ENCODE measurements at places on chromosomes 2 and 18.

GRCh38 chr2:218743068-218743467 is 32.4 kb downstream of the TTLL4 start:
- no peak overlapping the region for H3K27ac ChIP-seq
- no peaks in the 10 kb centered on the region for H3K4me1 ChIP-seq
- no peak for DNase-seq
- no peak overlapping the region for H3K4me3 ChIP-seq
- H3K27me3 ChIP-seq = no peaks in the 10 kb centered on the region
- H3K36me3 ChIP-seq = peaks cover 20% of the 10 kb centered on the region

DNA sequence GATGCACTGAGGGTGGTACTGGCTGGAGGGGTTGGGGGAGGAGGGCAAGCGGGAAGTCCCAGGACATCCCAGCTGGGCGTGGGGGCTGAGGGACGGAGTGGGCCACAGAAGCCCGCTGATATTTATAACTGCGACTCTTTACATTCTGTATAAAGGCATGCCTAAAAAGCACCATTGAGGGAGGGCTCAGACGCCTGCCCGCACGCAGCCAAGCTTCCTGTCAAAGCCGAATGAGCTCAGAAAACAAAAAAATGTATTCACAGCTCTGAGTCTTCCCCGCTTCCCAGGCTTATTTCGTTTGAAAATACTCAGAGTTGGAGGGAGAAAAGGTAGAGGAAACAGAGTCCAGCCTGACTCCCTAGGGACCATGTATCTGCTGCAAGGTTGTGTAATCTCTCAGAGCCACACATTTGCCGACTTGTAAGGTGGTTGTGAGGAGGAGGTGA is 170.1 kb upstream of the HAAO start:
- no peak overlapping the region for H3K4me3 ChIP-seq
- no peak overlapping the region for H3K27ac ChIP-seq
- no peaks in the 10 kb centered on the region for H3K27me3 ChIP-seq
- H3K36me3 ChIP-seq = no peaks in the 10 kb centered on the region

- no peaks in the 10 kb centered on the region for H3K36me3 ChIP-seq
- no peaks in the 10 kb centered on the region for H3K27me3 ChIP-seq
- no peak for DNase-seq
- H3K4me3 ChIP-seq = no peak overlapping the region
- H3K27ac ChIP-seq = no peak overlapping the region
These were observed 148.9 kb upstream of the CCDC195 start for GRCh38 chr2:224865016-224865415.

- no peaks in the 10 kb centered on the region for H3K27me3 ChIP-seq
- no peaks in the 10 kb centered on the region for H3K36me3 ChIP-seq
- no peak overlapping the region for H3K4me3 ChIP-seq
- DNase-seq = no peak
- no peaks in the 10 kb centered on the region for H3K4me1 ChIP-seq
- H3K27ac ChIP-seq = no peak overlapping the region
These were observed 58.3 kb downstream of the DOCK10 start for GRCh38 chr2:224983712-224984554.

GRCh38 chr2:217166241-217166850 is 306.5 kb upstream of the TNP1 start:
- no peak overlapping the region for H3K4me3 ChIP-seq
- no peak overlapping the region for H3K27ac ChIP-seq

DNA sequence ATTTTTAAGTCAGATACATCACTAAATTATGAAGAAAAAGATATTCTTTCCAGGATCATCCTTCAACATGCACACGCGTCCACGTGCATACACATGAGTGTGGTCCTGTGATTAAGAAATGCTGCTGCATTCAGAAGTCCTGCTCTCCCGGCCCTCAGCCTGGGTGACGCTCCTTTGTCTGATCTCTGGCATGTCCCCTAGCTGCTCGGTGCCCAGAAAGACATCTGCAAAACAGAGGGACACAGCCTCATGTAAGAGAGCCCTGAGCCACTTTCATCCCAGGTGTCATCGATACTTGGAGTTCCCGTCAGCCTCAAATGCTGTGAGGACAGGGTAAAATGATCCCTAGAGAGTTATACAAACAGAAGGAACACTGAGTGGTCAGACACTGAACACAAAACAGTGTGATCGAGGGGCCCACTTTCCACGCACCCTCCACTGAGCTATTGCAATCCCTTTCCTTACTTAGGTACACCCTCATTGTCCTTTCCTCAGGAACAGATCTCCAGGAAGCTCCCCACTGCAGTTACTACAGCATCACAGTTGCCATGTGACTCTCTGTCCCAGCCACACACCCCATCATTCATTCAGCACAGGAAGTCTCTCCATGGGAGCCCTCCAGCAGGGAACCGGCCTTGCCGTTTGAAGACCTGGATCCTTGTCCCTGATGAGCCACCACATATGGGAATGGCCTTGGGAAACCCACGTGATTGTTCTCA is 32.1 kb downstream of the CRACDL start:
- no peak overlapping the region for H3K27ac ChIP-seq
- H3K4me1 ChIP-seq = no peaks in the 10 kb centered on the region
- no peaks in the 10 kb centered on the region for H3K27me3 ChIP-seq
- H3K36me3 ChIP-seq = no peaks in the 10 kb centered on the region

- DNase-seq = no peak
- H3K4me1 ChIP-seq = peaks cover 3% of the 10 kb centered on the region
These were observed 62.1 kb downstream of the NUP35 start for GRCh38 chr2:183186296-183186695.

GRCh38 chr2:235502336-235502735 is 8.5 kb downstream of the AGAP1 start:
- H3K36me3 ChIP-seq = no peaks in the 10 kb centered on the region
- H3K4me3 ChIP-seq = no peak overlapping the region

- H3K4me1 ChIP-seq = no peaks in the 10 kb centered on the region
- DNase-seq = no peak
- no peak overlapping the region for H3K4me3 ChIP-seq
- H3K27ac ChIP-seq = no peak overlapping the region
- no peaks in the 10 kb centered on the region for H3K36me3 ChIP-seq
- no peaks in the 10 kb centered on the region for H3K27me3 ChIP-seq
These were observed 61.9 kb upstream of the CABYR start for GRCh38 chr18:24076950-24077349.

DNA sequence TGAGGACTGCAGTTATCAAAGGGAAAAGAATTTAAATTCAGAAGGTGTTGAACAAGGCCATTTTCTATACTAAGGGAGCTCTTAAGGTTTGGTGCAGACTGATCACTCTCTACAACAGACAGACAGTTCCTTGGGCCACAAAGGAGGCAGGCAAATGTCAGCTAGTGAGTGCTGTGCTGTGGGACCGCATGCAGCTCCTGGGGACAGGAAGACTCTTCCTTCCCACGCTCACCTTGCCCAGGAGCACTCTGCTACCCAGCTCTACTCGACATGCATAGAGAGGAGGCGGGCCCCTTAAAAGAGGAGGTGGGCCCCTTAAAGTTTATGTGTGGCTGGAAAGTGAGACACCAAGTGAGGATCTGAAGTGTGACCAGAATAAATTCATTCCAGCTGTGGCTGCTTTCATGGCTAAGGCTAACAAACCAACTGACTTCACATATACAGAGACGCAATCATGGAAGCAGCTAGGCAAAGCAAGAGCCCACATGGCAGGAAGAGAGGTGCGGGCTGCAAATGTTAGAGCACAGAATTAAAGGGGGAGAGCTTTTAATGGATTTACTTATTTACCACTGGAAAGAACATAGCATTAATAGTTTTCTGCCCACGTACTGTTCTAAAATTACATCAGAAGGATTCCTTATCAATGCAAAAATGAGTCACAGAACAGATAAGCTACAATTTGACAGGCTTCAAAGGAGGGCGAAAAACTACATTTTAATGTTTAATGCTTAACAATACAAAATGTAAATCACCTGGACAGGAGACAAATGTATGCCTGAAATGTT is 101.4 kb upstream of the RNU4ATAC start:
- H3K4me1 ChIP-seq = no peaks in the 10 kb centered on the region
- H3K27ac ChIP-seq = no peak overlapping the region
- no peak overlapping the region for H3K4me3 ChIP-seq

- no peak overlapping the region for H3K4me3 ChIP-seq
- H3K27ac ChIP-seq = no peak overlapping the region
- no peaks in the 10 kb centered on the region for H3K4me1 ChIP-seq
These were observed 17.9 kb downstream of the TYMS start for GRCh38 chr18:675307-675706.

DNA sequence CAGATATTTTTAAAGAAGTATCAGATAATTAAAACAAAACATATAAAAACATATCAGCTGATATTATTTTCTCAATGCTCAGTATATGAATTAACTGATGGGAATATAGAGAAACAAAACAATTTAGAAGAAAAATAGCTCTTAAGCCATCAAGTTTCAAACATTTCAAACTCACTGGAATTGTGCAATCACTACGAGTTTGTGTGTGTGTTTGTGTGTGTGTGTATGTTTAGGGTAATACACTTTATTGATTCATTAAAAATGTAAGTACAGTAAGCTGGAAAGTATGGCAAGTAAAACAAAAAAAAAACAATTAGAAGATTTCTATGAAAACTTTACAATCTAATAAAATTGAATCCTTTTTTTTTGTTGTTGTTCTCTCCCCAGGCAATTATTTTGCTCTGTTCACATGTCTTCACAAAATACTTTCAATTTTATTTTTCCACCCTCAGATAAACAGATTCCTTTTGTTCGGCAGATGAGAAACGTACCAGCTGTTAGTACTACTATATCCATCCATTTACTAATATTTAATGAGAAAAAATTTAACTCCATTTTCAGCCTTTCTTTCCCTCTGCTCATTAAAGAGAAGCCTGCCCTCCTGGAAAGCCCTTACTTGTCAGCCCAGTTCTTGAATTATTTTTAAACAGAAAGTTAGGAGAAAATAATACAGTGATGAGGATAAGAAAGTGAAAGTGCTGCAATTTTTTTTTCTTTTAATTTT is 87.6 kb downstream of the SLC8A1 start:
- DNase-seq = no peak
- no peaks in the 10 kb centered on the region for H3K27me3 ChIP-seq
- H3K27ac ChIP-seq = no peak overlapping the region

DNA sequence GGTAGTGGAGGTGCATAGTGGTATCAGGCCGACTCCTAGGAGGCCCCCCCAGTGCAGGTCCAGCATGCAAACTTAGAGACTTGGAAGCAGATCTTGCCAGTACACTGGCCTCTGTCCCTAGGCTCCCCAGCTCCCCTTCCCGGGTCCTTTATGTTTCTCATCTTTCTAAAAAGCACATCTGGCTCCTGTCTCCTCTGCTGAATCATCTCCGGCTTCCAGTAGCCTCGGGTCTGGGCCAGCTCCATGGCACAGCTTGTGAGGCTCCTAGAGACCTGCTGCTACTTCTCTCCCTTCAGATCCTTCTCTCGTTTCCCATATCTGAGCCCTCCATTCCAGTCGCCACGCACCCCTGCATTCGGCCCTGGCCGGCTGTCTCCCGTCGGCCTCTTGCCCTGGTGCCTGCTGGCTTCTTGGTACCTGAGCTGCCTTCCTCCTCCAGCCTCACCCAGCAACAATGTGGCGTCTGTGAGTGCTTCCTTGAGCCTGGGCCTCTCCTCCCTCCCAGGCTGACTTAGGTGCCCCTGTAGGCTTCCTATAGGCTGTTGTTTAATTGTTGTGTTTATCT is 6.6 kb downstream of the TRAF3IP1 start:
- no peak overlapping the region for H3K4me3 ChIP-seq
- H3K4me1 ChIP-seq = no peaks in the 10 kb centered on the region
- no peaks in the 10 kb centered on the region for H3K27me3 ChIP-seq

GRCh38 chr2:85419009-85419675 is 628 bp downstream of the SH2D6 start:
- H3K27ac ChIP-seq = peak overlapping the region; percentile 39
- no peak for DNase-seq
- H3K27me3 ChIP-seq = no peaks in the 10 kb centered on the region
- H3K4me1 ChIP-seq = peaks cover 7% of the 10 kb centered on the region

GRCh38 chr2:137947728-137948336 is 16.4 kb upstream of the HNMT start:
- peak; percentile 74 for DNase-seq
- H3K4me1 ChIP-seq = no peaks in the 10 kb centered on the region
- H3K36me3 ChIP-seq = no peaks in the 10 kb centered on the region
- no peak overlapping the region for H3K4me3 ChIP-seq

All from mesendoderm (in vitro differentiated cells).